ENCODE measurements at places on chromosomes 6 and 20.

DNA sequence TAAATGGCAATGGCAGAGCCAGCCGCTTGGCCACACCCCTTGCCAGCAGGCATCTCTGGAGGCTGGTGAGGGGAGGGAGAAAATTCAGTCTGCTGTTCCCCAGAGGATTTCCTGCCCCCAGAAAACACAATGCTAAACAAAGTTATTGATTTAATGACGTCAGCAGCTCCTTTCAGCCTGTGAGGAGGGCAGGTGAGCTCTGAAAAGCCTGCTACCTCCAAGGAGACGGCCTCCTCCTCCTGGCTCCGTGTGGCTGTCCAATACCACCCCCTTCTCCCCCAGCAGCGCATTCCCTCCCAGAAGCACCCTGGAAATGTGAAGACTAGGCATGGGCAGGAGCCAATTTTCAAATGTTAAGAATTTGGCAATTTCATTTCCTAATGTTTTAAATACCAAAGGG is 393.1 kb downstream of the ZFAND3 start:
- no peak for DNase-seq

DNA sequence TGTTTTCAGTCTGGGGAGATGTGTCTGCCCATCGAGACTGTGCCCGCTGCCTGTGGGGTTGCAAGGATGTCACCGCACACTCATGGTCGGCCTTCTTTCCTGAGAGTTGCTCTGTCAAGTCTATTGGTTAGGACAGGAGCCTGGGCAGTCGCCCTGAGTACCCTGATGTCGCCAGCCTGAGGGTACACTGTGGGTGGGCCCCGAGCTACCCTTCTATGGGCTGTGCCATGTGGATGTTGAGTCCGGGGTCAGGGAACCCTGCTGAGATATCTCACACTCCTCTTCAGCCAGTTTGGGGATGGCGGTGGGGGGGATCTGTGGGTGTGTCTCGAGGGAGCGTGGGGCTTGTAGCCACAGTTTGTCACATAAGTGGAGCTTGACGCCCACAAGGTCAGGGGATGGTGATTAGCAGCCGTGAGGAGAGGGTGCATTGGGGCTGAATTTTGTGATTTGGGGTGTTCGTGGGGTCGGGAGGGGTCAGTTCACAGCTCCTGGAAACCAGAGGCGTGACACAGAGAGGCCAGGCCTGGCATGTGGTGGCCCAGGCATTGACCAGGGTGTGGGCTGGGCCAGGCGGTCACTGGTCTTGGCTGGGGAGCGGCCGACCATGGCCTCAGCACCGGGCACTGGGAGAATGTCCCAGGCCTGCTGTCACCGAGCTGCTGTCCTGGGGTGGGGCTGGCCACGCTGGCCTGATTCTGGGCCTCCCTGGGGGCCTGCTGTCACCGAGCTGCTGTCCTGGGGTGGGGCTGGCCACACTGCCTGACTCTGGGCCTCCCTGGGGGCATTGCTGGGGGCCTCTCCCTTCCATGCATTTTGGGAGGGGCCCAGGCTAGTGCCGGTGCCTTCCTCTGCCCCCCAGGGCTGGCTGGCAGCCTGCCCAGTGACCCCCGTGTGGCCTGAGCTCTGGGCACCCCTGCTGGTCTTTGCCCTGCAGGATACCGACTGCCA is 1.6 kb upstream of the NPBWR2 start:
- peak; percentile 65 for DNase-seq

- no peak for DNase-seq
Observed at GRCh38 chr20:52103913-52104545, 87.5 kb downstream of the ZFP64 start.

DNA sequence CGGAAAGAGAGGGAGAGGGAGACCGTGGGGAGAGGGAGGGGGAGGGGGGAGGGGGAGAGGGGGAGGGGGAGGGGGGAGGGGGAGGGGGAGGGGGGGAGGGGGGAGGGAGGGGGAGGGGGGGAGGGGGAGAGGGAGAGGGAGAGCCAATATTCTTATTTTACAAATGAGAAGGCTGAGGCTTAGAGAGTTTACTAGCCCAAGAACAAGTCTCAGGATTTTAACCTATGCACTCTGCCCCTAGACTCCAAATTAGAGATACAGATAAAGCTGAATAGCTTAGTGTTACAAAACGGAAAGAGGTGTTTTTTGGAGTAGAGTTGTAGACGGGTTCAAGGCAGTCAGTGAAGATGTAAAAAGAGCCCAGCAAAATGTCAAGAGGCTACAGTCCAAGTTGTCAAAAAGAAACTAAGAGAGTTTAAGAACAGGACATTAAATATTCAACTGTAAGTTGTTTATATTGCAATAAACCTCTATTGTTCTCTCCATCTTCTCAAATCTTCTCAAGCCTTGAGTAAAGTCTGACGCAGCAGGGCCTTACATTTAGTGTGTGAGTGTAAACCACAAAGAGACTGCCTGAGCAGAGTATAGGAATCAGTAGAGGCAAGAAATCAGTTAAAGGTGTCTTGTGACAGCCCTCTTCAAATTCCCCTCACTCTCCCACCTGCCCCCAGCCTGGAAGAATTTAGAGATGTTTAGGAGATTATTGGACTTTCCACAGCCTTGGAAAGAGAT is 34.9 kb upstream of the AKIRIN2 start:
- no peak for DNase-seq

- DNase-seq: no peak
Observed at GRCh38 chr6:140855520-140855919, 1277.2 kb upstream of the GJE1 start.

DNA sequence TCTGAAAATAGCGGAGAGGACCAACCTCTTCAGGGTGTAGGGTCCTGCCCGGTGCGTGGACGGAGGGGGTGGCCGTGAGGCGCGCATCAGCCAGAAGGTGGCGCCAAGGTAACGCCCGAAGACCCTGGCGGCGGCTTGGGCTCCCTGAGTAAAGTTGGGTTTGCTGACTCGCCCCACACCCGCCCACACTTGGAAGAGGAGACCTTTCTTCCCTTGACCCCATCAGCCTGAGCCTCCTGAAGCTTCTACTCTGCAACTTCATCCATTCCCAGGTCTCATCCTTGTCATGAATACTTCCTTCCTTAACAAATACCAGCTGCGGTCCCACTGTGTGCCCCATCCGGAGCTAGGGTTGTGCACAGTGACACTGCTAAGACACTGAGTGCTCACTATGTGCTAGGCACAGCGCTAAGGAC is 14.6 kb downstream of the CD40 start:
- peak; percentile 85 for DNase-seq
